ENCODE measurements at places on chromosomes 16 and 17.

DNA sequence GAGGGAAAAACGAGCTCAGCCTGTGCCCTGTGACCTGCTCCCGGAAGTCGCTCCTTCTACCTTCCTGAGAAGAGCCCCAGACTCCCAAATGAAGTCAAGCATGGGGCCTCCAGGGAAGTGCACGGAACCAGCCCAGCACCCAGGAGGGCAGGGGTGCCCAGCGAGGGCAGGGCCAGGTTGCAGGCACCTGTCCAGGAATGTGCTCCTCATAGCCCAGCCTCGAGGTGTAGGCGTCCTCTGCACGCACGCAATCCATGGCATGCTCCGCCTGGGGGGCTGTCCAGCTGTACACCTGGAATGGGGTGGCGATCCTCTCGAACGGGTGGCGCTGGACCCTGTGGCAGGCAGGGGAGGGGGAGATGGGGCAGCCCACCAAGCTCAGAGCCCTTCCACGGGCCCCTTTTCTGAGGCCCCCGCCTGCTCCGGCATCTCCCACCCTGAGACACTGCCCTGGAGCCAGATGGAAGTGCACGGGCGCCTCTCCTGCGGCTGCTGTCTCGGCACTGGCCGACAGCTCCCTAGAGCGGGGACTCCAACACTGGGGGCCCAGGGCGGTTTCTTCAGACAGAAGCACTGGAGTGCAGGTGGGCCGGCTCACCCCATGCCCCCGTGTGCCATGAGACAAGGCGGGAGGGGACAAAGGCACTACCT, 10.9 kb downstream of the CLUH start:
- no peak for DNase-seq

GRCh38 chr17:31328160-31328535, 6.7 kb upstream of the EVI2A start:
- DNase-seq, result no peak

GRCh38 chr16:57590654-57591085, 37.8 kb upstream of the ADGRG1 start:
- DNase-seq, result no peak

- DNase-seq, result no peak
These were observed 817 bp downstream of the NDUFAF8 start for GRCh38 chr17:81239714-81240555.

DNA sequence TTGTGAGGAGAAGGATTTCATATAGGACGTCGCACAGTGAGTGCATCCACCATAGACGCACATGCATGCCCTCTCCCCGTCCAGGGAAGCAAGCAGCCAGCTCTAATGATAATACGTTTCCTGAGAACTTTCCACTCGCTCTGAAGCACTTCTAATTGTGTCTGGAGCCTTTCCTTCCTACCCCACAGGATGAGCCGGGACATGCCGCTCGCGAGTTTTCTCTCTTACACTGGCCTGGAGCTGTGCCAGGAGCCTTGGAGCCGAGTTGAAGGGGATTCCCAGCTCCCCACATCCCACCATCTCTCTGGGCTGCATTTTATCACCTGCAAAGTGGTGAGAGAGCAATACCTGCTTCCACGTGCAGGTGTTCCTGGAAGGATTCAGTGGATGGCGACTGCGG, 368.1 kb downstream of the C16orf95 start:
- DNase-seq, result no peak

- no peak for DNase-seq
These were observed 6.7 kb upstream of the LPO start for GRCh38 chr17:58231641-58232040.

DNA sequence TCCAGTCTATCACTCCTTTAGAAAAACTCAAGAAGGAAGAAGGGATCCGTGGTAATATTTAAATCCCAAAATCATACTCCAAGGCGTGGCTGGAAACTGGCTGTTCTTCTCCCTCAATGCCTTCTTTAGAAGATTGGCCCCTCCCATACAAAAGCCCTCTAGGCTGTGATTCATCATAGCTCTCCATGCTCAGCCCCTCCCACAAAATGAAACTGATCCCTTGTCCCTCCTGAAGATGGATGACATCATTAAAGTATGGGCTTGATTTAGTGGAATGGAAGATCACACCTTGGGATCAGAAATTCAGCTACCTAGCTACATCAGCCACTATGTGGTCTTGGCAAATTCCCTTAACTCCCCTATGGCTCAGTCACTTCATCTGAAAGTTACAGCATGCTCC, 4.1 kb downstream of the GRIN2A start:
- no peak for DNase-seq

GRCh38 chr16:15427648-15428239, 6.6 kb upstream of the BMERB1 start:
- no peak for DNase-seq

DNA sequence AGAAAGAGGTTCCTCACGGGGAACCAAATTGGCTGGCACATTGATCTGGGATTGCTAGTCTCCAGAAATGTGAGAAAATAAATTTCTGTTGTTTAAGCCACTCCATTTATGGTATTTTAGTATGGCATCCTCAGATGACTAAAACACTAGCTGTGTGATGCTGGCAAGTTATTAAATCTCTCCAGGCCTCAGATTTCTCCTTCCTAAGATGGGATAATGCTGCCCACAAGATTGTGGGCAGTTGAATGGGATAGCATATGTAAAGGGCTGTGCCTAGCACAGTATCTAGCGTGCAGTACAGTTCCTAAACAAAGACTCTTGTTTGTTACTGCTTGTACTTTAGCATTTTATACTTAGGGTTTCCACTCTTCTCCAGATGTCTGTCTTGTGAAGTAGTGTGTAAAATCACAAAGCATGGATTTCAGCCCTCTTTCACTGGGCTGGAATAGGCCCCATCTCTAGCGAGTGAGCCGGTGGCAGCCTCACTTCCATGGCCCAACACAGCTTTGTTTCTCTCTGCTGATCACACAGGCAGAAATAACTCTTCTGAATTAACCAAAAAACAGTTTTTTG, 38.2 kb upstream of the PHAF1 start:
- no peak for DNase-seq

DNA sequence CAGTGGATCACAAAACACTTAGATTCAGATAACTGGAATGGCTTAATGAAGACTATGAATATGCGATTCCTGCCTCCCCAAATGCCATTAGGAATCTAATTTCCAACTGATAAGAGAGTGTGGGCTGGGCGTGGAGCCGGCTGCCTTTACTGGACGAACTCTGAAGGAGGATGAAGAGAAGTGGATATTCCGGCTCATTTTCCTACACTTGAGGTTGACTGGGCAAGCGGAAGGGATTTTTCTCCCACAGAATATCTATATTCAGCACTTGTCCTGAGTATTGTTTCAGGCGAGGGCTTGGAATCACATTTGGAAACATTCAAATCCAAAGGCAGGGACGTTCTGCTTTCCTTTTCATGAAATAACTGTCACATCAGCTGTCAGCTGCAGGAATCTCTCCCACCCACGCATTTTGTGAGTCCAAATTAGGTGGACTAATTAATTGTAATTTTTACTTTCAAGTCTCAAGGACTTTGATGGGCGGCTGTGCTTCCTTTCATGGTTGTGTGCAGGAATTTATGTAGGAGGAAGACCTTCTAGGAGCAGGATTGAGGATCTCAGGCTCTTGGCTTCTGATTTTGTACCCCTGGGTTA, 138.5 kb downstream of the PITPNC1 start:
- DNase-seq, result no peak

DNA sequence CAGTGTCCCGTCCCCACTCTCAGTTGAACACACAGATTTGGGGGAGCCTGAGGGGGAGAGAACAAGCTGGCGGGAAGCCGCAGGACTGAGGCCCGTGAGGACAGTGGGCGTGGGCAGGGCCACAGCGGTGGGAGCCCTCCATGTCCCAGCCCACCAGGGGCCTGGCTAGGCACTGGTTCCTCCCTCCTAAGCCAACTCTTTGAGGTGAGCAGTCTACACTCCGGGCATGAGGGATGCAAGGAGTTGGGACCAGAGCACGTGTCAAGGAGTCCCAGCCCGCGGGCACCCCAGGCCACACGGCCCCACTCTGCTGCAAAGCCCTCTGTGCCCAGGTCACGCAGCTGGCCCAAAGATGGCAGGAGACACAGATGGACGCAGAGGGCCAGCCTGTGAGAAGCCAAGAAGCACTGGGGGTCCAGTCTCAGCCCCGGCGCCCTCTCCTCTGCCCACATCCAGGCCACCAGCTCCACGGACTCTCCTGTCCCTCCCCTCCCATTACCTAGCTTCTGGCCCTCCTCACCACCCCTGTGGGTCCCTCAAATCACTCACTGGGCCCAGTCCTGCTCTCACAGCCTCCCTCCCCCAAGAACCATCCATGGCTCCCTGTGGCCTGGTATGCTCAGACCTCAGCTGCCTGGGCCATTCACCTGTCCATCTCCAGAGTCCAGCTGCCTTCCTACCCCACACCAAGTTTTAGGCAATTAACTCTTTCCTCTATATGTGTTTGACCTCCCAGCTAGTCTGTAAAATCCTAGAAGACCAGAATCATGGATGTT, 206.5 kb downstream of the RBFOX3 start:
- no peak for DNase-seq

- peak; percentile 82 for DNase-seq
These were observed 5.8 kb downstream of the PIPOX start for GRCh38 chr17:29048440-29049368.

- DNase-seq, result no peak
These were observed 18.9 kb downstream of the UNC45B start for GRCh38 chr17:35166526-35166925.

- no peak for DNase-seq
These were observed 6.5 kb upstream of the CARD14 start for GRCh38 chr17:80163336-80163735.

DNA sequence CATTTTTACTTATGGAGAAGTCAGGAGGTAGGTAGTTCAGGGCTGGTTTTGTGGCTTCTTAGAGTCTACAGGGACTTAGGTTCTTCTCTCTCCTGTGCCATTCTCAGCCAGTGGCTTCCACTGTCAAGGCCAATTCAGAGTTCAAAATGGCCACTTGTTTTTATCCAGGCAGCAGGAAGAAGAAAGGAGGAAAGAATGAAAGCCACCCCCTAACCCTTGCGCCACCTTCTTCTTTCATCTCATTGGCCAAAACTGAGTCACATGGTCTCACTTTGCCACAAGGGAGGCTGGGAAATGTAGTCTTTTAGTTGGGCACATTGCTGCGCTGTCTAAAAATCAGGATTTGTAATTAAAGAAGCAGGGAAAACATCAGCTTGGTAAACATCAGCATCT, 60.8 kb upstream of the MED9 start:
- DNase-seq, result peak; percentile 29

- DNase-seq, result peak; percentile 52
These were observed 1.9 kb downstream of the CMC2 start for GRCh38 chr16:81004646-81005353.

DNA sequence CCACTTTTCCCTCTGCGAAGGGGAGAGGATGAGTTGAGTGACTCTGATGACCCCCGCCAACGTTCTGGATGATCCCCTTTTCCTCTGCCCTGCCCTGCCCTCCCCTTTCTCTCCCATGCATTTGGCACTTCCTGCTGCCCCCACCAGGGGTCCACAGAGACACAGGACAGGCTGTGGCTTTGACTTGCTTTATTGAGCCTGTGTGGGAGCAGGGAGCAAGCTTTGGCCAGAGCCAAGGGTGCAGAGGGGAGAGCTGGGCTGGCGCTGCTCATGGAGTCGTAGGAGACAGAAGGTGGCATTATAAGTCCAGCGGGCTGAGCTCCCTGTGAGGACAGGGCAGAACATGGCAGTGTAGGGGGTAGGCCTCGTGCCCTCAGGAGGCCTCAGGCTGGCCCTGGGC, 1.6 kb downstream of the PPY start:
- DNase-seq, result peak; percentile 43

- DNase-seq, result no peak
These were observed 8.6 kb downstream of the P2RX1 start for GRCh38 chr17:3907483-3908216.

GRCh38 chr17:40317345-40317873, 8.4 kb downstream of the RARA start:
- DNase-seq, result no peak

DNA sequence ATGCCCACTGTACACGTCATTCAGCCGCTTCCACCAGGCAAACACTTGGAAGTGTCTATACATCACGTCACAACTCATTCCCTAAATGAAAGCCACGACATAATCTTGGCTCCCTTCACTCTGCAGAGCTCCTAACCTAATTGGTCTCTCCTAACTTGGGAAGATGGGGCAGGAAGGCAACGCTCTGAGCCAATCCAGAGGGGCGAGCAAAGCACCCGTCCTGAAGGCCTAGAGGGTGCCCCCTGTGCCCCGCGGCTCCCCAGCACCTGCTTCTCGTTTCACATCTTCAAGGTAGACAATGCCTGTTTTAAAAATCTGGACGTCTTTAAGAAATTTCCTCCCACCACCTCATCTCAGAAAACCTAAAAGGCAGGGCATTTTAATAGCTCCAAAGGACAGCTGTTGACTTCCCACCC, 1.0 kb downstream of the CSNK2A2 start:
- DNase-seq, result no peak
